CD4-positive, alpha-beta memory T cell (primary cell): ENCODE measurements at places on chromosomes 2 and 18. TPM values are rescaled to one million over a fixed set of nuclear protein-coding genes. Genes with fewer than 3 reads are reported as not detected.

- H3K27ac ChIP-seq, result no peak overlapping the region
- H3K36me3 ChIP-seq, result no peaks in the 10 kb centered on the region
- H3K4me1 ChIP-seq, result no peaks in the 10 kb centered on the region
- H3K4me3 ChIP-seq, result no peak overlapping the region
- no peaks in the 10 kb centered on the region for H3K27me3 ChIP-seq
Measured at GRCh38 chr2:142681952-142682351, 195.5 kb upstream of the KYNU start.

DNA sequence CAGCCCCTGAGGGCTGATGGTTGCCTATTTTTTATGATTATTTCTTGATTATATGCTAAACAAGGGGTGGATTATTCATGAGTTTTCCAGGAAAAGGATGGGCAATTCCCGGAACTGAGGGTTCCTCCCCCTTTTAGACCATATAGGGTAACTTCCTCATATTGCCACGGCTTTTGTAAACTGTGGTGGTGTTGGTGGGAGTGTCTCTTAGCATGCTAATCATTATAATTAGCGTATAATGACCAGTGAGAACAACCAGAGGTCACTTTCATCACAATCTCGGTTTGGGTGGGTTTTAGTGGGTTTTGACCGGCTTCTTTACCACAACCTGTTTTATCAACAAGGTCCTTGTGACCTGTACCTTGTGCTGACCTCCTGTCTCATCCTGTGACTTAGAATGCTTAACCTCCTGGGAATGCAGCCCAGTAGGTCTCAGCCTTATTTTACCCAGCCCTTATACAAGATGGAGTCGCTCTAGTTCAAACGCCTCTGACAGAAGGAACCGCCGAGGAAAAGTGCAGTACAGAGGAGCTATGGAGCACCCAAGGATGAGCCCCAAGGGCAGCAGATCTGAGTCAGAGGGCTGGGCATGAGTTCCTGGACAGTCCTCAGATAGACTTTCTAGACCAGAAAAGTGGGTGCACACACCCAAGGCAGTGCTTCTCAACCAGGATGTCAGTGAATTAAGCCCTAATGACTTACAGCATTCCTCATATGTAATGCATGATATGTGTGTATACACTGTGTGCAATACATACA lies 37.1 kb upstream of the ASAP2 start:
- no peaks in the 10 kb centered on the region for H3K36me3 ChIP-seq
- no peak overlapping the region for H3K4me3 ChIP-seq
- no peak for DNase-seq
- no peaks in the 10 kb centered on the region for H3K27me3 ChIP-seq
- no peaks in the 10 kb centered on the region for H3K4me1 ChIP-seq

- H3K27ac ChIP-seq, result no peak overlapping the region
- no peaks in the 10 kb centered on the region for H3K4me1 ChIP-seq
- H3K27me3 ChIP-seq, result no peaks in the 10 kb centered on the region
- no peak overlapping the region for H3K4me3 ChIP-seq
Measured at GRCh38 chr2:197010200-197011020, 83.9 kb upstream of the PGAP1 start.

DNA sequence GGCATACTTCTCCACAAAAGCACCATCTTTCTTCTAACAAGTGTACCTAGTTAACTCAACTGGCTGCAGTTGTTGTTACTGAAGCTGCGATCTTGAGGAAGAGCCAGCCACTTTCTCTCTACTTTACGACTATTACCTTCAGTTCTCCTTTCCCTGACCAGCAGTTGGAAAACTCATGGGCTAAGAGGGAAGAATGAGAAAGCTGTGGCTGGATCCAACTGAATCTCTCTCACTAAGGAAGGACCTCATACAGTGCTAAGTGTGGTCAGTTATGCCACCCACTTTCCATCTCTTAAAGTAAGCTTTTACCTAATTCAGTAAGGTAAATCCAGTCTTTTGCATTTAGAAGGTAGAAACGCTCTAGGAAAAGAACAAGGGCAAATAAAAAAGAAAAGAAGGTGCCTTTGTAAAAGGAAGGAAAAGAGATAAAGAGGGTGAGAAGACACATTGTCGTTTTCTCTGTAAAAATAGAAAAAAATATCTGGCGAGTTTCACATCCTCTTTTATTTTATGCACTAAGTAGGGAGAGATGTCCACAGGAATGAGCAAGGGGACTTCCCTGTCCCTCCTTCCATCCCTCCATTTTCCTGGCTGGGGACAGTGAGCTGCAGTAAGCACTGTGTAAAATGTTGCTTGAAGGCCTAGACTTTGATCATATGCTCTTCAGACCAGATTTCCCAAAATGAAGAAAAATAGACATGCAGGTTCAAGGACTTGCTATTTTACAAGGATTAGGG lies 73.4 kb downstream of the PLEKHM3 start:
- no peaks in the 10 kb centered on the region for H3K36me3 ChIP-seq
- no peaks in the 10 kb centered on the region for H3K4me1 ChIP-seq
- DNase-seq, result no peak
- H3K4me3 ChIP-seq, result no peak overlapping the region

DNA sequence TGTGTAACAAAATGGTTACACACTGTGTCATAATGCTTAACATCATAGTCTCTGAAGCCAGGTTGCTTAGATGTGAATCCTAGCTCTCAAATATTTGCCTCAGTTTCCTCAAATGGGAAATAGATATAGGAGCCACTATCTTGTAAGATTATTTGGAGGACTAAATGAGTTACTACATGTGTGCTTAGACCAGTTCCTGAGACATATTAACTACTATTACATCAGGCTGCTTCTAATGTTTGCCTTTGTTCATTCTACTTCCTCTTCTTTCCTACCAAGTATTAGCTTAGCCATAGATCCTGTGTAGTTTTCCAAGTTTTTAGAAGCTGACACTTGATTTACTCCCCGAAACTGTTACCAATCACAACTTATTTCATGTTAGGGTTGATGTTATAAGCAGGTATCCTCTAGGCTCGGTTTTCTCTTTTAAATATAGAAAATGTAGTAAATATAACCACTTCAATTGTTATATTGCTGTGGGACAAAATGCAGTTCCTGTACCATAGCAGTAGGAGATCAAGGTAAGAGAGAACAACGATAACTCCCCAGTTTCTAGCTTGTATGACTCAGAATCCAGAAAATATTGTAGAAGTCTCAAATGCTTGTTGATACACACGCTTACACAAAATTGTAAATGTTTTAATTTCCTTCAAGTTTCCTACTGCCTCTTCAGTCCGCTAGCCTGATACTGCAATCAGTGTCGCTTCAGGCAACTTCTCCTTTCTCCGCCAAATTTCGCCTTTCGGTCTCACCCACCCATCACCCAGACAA lies 751 bp upstream of the DNAJC10 start:
- no peaks in the 10 kb centered on the region for H3K36me3 ChIP-seq
- H3K4me3 ChIP-seq, result peak overlapping the region; percentile 85
- H3K27ac ChIP-seq, result peak overlapping the region; percentile 68
- DNase-seq, result no peak
- no peaks in the 10 kb centered on the region for H3K27me3 ChIP-seq
- peaks cover 25% of the 10 kb centered on the region for H3K4me1 ChIP-seq

GRCh38 chr18:58253871-58254270 lies 209.8 kb downstream of the NEDD4L start:
- H3K4me1 ChIP-seq, result no peaks in the 10 kb centered on the region
- no peak for DNase-seq
- no peak overlapping the region for H3K27ac ChIP-seq
- no peaks in the 10 kb centered on the region for H3K27me3 ChIP-seq

GRCh38 chr18:8844721-8845148 lies 139.4 kb downstream of the MTCL1 start:
- no peaks in the 10 kb centered on the region for H3K27me3 ChIP-seq
- no peak overlapping the region for H3K4me3 ChIP-seq
- H3K36me3 ChIP-seq, result no peaks in the 10 kb centered on the region
- H3K4me1 ChIP-seq, result no peaks in the 10 kb centered on the region
- no peak overlapping the region for H3K27ac ChIP-seq

- no peak for DNase-seq
- no peaks in the 10 kb centered on the region for H3K27me3 ChIP-seq
- no peak overlapping the region for H3K4me3 ChIP-seq
- H3K27ac ChIP-seq, result peak overlapping the region; percentile 15
- no peaks in the 10 kb centered on the region for H3K36me3 ChIP-seq
- H3K4me1 ChIP-seq, result peaks cover 62% of the 10 kb centered on the region
Measured at GRCh38 chr2:62309465-62310091, 113.7 kb downstream of the B3GNT2 start.

GRCh38 chr2:238693337-238694093 lies 154.4 kb upstream of the TWIST2 start:
- H3K27me3 ChIP-seq, result no peaks in the 10 kb centered on the region
- H3K4me3 ChIP-seq, result no peak overlapping the region
- no peak for DNase-seq
- no peaks in the 10 kb centered on the region for H3K4me1 ChIP-seq
- no peak overlapping the region for H3K27ac ChIP-seq

The TCF23 gene
- not detected for polyA plus RNA-seq

The ACMSD gene
- not detected for polyA plus RNA-seq
